ENCODE measurements at places on chromosomes 16 and 17.

DNA sequence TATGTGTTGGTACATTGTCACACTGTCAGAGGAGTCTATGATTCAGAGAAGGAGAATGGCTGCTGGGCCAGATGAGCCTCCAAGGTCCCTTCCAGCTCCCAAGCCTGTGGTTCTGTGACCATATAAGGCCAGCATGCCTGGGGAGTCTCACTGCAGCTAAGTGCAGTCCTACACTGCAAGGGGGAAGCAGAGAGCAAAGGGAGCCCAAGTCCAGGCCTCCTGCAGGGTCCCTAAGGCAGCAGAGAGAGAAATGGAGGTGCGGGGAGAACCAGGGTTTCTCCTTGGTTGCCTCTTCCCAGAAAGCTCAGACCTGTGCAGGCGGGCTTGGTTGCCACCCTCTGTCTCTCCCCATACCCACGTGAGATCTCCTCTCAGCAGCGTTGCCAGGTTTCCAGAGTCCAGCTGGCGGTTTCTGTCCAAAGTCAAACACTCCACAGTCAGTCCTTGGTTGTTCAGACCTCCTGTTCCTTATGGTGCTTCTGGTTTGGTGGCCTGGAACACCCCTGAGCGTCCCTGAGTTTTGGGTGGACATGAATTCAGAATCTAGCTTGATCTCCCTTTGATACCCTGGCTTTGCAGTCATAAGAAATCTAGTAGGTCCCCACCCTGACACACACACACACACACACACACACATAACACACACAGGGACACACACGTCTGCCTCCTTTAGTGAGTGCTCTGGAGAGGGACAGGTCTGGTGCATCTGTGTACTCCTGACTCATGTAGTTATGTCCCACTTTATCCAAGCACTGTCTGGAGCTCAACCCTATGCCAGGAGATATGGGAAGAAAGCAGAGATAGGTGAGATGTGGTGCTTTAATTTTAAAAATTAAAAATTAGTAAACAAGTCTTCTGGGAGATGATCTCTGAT is 78.8 kb downstream of the GNAO1 start:
- no peak for DNase-seq

DNA sequence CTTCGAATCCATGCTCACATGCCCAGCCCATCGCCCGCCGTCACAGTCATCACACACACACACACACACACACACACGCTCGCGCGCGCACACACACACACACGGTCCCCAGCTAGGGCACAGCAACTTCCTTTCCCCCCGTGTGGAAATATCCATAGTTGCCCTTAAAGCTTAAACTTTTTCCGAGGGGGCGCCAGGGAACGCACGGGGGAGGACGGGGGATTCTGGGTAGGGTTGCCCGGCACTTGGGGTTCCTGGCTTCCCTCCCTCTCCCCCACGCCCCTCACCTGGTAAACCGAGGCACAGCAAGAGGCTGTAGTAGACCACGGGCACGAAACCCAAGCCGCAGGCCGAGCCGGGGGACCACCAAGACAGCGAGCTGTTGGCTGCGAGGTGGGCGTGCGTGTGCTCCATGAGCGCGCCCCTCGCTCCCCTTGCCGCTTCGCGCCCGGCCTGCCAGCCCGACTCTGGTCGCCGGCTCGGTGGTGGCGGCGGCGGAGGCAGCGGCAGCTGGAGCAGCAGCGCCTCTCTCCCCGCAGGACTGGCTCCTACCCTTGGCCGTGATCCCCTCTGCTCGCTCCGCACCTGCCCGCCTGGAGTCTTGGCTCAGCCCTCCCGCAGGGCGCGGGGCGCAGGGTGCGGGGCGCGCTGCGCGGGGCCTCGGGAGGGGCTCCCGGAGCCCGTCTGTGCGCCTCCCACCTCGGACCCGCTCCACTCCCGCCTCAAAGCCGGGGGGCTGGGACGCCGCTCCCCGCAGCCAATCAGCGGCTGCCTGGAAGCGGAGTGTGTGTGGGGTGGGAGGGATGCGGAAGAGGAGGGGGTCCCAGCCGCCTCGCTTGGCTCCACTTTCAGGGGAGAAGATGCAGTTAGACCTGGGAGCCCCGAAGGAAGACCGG is at the start of gene GPR139:
TSS of gene GPR139 (minus strand) at position 688 of the 896 bp plus-strand sequence. CDS start at position 414, 274 bp downstream.
- DNase-seq, result no peak

- DNase-seq, result no peak
Observed at GRCh38 chr16:10782628-10783027, 36.0 kb downstream of the TVP23A start.

GRCh38 chr17:42821176-42821575 is 2.9 kb downstream of the BECN1 start:
- no peak for DNase-seq

DNA sequence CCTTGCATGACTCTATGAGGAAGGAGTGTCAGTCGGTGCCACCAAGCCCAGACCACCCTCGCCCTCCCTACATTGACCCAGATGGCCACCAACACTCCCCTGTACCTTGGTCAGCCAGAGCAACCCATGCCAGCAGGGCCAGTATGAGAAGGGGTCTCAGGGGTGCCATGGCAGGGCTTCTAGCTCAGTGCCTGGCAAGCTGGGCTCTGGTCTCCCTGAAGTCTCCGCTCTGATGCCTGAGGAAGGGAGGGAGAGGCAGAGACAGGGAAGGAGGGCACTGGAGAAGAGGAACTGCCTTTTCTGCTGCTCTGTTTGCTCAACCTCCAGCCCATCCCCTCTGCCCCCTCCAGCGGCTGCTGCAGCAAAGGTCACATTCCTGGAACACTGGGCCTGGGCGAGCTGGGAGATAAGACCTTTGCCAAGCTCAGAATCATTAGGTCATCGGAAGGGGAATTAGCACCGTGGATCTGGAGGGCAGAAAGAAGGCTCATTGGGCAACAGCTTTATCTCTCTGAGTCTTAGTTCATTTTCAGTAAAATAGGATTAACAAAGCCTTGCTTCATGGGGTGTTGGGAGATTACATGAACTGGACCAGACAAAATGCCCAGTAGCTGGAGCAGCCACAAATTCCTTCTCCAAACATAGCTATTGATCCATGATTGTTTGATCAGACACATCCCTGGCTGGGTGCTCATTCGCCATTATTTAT is at the start of gene VTN:
TSS of gene VTN (minus strand) at position 273 of the 709 bp plus-strand sequence. CDS start at position 169, 104 bp downstream.
- no peak for DNase-seq

- no peak for DNase-seq
Observed at GRCh38 chr17:81412490-81413093, 17.3 kb downstream of the BAHCC1 start.

GRCh38 chr16:49623501-49624266 is 232.2 kb downstream of the ZNF423 start:
- no peak for DNase-seq

- no peak for DNase-seq
Observed at GRCh38 chr16:85220964-85221731, 108.9 kb upstream of the CIBAR2 start.

DNA sequence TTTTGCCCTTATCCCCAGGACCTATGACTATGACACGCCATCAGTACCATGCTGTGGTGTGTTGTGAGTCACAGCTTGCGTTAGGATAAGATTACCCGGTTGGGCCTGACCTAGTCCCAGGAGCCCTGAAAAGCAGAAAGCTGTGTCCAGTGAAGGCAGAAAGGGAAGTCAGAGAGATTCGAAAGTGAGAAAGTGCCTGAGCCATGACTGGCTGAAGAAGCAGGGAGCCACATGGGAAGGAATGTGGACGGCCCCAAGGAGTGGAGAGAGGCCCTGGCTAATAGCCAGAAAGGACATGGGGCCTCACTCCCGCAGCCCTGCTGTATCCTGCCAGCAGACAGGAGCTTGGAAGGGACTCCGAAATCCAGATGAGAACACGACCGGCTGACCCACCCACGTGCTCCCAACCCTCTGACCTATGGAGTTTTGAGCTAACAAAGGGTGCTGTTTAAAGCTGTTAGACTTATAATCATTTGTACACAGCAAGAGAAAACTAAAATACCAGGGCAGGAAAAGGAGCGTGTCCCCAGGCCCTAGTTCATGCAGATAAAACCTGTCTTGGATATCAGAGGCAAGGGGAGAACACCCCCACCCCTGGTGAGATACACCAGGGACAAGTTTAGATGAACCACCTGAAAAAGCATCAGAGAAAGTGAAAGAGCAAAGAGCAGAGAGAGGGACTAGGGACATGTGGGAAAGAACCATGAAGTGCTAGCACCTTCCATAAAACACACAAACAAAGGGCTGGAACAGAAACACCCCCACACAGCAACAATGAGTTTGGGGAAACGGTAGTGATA is 115.3 kb downstream of the SLC39A11 start:
- DNase-seq, result no peak

GRCh38 chr16:85522308-85522841 is 90.7 kb upstream of the GSE1 start:
- DNase-seq, result no peak

GRCh38 chr17:40068129-40068581 is 5.4 kb downstream of the THRA start:
- no peak for DNase-seq

GRCh38 chr17:28812748-28813377 is 29.7 kb downstream of the FAM222B start:
- DNase-seq, result no peak

DNA sequence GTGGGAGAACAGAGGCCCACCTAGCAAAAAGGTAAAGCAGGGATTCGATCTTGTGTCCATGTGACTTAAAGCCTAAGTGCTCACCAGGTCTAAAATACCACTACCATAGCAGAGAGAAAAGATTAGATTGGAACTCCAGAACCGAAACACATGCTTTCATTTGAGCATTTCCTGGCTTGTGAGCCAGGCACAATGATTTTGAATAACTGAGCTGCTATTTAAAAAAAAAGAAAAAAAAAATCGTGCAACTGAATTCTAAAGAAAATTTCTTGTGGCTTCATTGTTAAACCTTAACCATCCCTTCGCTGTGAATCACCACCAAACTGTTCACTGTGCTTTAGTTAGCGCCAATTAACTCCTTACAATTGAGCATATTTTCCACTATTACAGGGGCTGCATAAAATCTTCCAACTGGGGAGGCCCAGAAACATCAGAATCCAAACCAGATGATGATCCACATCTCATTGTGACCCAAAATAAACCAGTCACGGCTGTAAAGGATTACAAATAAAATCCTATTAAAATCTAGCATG is 366.4 kb upstream of the ERCC4 start:
- no peak for DNase-seq

- no peak for DNase-seq
Observed at GRCh38 chr17:33583518-33584417, 290.7 kb upstream of the ASIC2 start.

DNA sequence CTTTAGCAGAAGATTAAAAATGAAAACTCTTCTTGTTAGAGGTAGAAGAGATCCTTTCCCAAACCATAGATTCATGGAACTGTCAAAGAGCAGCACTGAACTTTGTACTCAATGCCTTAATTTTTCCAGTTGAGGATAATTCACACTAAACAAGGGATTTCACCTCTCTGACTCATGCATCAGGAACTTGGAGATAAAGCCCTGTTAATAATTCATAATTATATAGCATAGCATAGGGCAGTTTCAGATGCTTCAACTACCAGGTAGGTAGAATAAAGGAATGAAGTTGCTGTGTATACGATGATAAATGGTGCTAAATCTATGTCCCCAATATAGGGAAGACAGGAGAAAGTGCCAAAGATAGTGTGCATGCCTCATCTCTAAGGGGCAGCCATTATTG is 450.4 kb downstream of the MAF start:
- DNase-seq, result no peak

GRCh38 chr17:28334666-28335200 is 539 bp downstream of the IFT20 start:
- no peak for DNase-seq

DNA sequence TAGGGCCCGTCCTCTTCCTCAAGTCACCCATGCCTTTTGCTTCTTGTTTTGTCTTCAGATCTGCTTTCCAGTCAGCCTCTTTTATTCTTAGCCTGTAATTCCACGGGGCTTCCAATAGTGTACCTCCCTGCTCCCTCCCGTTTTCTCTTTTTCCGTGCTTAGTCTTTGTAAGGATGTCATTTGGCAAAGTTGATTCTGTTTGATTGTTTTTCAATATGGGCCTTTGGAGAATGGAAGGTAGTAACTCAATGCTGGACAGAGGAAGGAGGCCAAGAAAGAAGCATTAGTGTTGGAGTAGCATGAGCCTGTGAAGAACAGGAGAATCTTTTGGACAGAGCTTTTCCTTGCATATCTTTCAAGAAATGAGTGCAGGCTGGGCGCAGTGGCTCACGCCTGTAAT is 6.5 kb downstream of the WWP2 start:
- no peak for DNase-seq

- DNase-seq, result no peak
Observed at GRCh38 chr17:57455063-57455914, 199.0 kb downstream of the MSI2 start.

DNA sequence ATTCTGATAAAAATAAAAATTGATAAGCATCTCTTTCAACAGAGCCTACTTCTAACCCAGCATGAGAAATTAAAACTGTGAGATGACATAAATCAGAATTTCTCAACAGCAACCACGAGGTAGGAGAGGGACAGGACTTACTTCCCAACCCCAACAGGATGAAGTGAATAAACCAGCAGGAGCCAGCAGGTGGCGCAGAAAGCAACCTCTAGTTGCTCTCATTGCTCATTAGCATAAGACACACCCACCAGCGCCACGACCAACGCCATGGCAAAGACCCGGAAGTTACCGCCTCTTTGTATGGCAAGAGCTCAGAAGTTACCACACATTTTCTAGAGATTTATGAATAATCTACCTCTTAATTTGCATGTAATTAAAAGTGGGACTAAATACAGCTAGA is 189.4 kb upstream of the CDH8 start:
- peak; percentile 66 for DNase-seq

DNA sequence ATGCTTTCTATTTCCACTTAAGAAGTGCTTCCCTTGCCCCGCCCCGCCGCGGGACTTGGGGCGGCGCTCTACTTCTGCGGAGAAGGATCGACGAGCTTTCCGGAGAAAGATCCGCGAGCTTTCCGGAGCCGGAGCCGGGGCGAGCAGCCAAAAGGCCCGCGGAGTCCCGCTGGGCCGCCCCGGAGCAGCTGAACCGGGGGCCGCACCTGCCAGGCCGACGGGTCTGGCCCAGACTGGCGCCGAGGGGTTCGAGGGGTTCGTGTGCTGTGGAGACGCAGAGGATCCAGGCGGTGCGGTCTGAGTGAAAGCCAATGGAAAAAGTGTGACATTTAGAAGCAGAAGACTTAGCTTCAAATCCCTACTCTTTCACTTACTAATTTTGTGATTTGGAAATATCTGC is 50.8 kb downstream of the TBC1D26 start:
- peak; percentile 62 for DNase-seq

GRCh38 chr17:33266611-33267010 is 26.5 kb downstream of the ASIC2 start:
- no peak for DNase-seq

DNA sequence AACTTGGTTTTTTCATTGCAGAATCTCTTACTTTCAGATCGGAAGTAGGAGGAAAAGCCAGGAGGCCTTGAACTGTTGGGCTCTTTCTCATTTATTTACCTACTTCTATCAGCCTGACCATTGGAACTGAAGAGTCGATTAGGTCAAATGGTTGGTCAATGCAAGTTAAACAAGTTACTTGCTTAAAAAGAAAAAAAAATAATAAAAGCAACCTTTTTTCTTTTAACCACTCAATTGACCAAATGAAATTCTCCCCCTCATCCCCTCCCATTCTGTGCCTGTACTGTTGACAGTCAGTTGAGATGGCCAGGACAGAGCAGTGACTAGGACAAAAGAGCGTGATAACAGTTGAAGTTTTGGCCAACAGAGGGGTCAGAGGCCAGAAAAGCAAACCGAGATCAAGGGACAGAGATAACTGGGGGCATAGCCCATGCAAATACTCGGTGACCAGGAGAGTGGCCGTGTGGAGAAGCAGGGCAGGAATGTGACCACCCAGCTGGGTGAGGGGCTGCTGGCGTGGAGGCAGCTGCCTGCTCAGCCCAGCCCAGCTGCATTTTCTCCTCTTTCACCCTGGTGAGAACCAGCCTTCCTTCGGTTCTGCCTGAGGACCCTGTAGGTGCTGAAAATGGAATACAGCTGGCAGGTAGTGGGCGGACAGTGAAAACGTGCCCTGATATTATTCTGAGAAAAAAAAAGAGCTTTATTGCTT is 72.2 kb downstream of the HS3ST3B1 start:
- DNase-seq, result no peak

Measured in colonic mucosa (tissue), 4 donors.